ENCODE measurements at places on chromosomes 4 and X. TPM values are rescaled to one million over a fixed set of nuclear protein-coding genes. Genes with fewer than 3 reads are reported as not detected.

Gene RHOXF2
- 0.22 TPM for total RNA-seq

Gene SMIM43
- not detected for total RNA-seq

Gene PHOX2B
- total RNA-seq = not detected

Gene ARMCX6
- 42.5 TPM for total RNA-seq

Gene ENOX2
- total RNA-seq = 11.9 TPM

Gene CXCL11
- total RNA-seq = not detected

- no peak overlapping the region for H3K27ac ChIP-seq
- no peaks in the 10 kb centered on the region for H3K4me1 ChIP-seq
- no peak overlapping the region for H3K4me3 ChIP-seq
- H3K27me3 ChIP-seq = no peaks in the 10 kb centered on the region
These were observed 341 bp downstream of the FAM9B start for GRCh38 chrX:9033586-9033985.

DNA sequence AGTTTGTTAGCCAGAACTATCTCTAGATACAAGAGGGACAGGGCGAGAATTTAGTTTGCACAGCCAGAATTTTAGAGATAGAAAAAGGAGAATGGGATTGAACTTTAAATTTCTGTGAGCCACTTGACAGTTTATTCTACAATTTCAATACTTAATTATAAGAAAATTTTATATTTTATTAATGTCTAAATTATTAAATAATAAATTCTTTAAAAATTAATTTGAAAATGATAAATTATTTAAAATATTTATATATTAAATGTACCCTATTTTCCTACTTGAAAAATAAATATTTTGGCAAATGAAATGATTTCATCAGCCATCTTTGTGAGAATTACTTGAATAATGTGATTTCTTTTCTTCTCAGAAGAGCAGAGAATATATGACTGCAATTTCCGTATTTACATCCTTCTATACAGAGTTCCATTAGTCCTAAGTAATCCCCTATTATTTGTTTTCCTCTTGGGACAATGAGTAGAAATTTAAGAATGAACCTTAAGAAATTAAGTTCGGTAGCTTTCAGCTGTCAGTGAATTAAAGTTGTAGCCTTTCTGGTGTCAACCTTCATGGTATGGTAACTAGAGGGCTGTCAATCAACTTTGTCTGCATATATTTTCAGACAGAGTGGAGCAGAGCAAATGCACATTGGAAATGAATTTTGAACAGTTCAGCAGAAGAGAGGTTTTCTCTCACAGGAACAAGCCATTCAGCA, 763.9 kb downstream of the PCDH18 start:
- no peaks in the 10 kb centered on the region for H3K4me1 ChIP-seq
- no peak for DNase-seq
- H3K27me3 ChIP-seq = no peaks in the 10 kb centered on the region
- H3K4me3 ChIP-seq = no peak overlapping the region
- H3K27ac ChIP-seq = no peak overlapping the region
- no peaks in the 10 kb centered on the region for H3K36me3 ChIP-seq

GRCh38 chrX:30302956-30303355, 6.2 kb downstream of the NR0B1 start:
- H3K27me3 ChIP-seq = no peaks in the 10 kb centered on the region
- no peak for DNase-seq
- H3K36me3 ChIP-seq = no peaks in the 10 kb centered on the region

DNA sequence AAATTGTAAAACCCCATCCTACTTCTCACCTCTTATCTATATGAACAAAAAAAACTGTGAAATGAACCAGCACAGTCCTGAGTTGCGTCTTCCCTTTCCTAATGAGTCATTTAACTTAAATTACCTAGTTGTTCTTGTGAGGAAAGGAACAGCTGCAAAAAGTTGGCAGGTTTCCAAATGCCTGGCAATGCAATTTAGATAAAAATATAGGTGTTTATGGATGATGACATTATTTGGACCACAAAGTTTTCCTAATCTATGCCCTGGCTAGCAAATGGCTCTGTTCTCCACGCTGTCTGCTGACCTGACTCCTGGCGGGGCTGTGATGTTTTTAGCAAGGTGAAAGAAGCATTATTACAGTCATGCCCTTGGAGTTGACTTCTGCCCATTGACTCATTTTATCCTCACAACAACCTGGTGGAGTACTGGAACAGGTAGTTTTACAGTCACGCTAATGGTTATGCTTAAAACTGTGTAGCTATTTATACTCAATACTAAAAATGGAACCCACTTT, 29.8 kb upstream of the RELL1 start:
- no peaks in the 10 kb centered on the region for H3K27me3 ChIP-seq
- no peak overlapping the region for H3K4me3 ChIP-seq
- DNase-seq = no peak
- no peaks in the 10 kb centered on the region for H3K36me3 ChIP-seq
- H3K27ac ChIP-seq = no peak overlapping the region

DNA sequence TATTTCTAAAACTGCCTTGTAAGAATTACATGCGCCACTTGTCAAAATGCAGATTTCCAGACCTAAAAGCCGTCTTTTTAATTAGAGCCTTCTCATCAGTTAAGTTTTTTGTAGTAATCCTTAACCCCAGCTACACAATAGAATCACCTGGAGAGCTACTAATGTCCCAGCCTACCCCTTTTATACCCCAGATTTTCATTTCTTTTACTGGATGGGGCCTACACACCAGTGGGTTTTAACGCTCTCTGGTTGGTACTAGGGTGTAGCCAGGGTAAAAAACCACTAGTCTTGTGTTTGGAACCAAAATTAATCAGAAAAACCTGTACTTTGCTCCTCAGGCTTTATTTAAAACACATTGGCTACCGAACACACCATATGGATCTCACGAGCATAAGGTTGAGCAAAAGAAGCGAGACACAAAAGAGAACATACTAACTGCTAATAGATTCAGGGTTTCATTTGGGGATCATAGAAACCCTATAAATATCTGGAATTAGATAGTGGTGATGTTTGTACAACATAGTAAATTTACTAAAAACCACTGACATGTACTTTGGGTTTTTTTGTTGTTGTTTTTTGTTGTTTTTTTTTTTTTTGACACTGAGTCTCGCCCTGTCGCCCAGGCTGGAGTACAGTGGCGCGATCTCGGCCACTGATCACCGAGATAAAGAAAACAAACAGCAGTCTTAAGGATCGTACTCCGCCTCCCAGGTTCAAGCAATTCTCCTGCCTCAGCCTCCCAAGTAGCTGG, 30.6 kb downstream of the BBS12 start:
- H3K4me3 ChIP-seq = no peak overlapping the region
- no peaks in the 10 kb centered on the region for H3K27me3 ChIP-seq
- peaks cover 11% of the 10 kb centered on the region for H3K4me1 ChIP-seq
- no peak overlapping the region for H3K27ac ChIP-seq

DNA sequence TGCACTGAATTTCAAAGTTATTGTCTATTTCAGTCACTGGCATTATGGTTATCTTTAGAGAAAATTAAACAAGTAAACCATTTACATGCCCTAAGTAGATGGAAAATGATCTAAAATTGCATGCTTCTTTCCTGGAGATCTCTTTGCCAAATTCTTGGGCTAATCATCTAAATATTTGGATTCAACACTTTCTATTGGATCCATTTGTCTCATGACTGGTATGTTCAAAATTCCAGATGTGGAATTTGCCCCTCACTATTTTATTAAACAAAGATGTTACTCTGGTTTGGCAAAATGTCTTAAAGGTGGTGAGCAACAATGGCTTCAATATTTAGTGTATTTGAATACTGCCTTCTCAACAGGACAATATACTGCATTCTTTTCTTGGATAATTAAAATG, 147.5 kb upstream of the CASK start:
- no peaks in the 10 kb centered on the region for H3K27me3 ChIP-seq
- no peak overlapping the region for H3K27ac ChIP-seq
- DNase-seq = no peak
- no peak overlapping the region for H3K4me3 ChIP-seq
- H3K4me1 ChIP-seq = no peaks in the 10 kb centered on the region
- no peaks in the 10 kb centered on the region for H3K36me3 ChIP-seq

GRCh38 chr4:122500852-122501501, 44.5 kb upstream of the IL2 start:
- H3K4me1 ChIP-seq = no peaks in the 10 kb centered on the region
- H3K36me3 ChIP-seq = no peaks in the 10 kb centered on the region
- H3K4me3 ChIP-seq = no peak overlapping the region
- DNase-seq = no peak
- H3K27ac ChIP-seq = no peak overlapping the region

DNA sequence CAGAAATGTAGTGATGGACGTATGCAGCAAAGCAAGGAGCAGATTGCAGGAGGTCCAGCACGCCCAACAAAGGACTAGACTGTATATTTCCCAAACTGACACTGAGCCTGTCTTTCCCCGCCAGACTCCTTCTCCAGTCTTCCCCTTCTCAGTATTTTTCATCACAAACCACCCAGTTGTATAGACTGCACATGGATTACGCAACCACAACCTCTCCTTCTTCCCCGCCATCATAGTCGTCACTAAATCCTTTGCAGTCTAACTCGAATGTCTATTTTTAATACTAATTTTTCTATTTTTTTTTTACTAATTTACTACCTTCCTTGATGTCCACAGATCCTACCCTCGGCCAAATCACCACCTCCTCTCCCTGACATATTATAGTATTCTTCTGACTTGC, 105.4 kb downstream of the MTNR1A start:
- no peak for DNase-seq
- H3K36me3 ChIP-seq = no peaks in the 10 kb centered on the region
- H3K27ac ChIP-seq = no peak overlapping the region
- H3K4me1 ChIP-seq = no peaks in the 10 kb centered on the region
- no peak overlapping the region for H3K4me3 ChIP-seq

DNA sequence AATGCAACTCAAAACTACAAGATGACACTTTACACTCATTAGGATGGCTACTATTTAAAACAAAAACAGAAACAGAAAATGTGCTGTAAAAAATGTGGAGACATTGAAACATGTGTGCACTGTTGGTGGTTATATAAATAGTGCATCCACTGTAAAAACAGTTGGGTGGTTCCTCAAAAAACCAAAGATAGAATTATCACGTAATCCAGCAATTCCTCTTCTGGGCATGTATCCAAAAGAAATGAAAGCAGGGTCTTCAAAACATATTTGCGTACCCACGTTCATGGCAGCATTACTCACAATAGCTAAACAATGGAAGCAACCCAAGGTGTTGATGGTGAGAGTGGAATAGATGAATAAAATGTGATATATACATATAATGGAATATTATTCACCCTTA, 967.2 kb downstream of the TRAM1L1 start:
- no peak overlapping the region for H3K4me3 ChIP-seq
- no peak overlapping the region for H3K27ac ChIP-seq
- H3K27me3 ChIP-seq = no peaks in the 10 kb centered on the region
- H3K4me1 ChIP-seq = no peaks in the 10 kb centered on the region
- no peaks in the 10 kb centered on the region for H3K36me3 ChIP-seq

DNA sequence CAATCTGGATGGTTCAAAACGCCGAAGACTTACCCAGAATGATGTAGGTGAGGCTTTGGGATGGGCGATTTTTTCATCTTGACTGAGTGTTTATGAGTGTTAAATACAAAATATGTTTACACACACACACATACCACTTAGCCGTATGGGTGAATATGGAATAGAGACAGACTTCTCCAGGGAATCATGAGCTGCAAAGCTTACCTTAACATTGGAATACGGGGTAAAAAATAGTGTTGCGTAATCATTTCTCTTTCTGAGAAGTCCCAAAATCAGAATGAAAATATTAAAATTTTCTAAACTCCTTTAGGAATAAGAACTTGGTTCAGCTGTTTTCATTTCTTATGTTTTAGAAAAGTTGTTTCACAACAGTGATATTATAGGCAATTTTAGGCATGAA, 63.5 kb downstream of the EGF start:
- H3K4me1 ChIP-seq = no peaks in the 10 kb centered on the region
- no peaks in the 10 kb centered on the region for H3K27me3 ChIP-seq
- DNase-seq = no peak
- no peak overlapping the region for H3K27ac ChIP-seq

- no peaks in the 10 kb centered on the region for H3K4me1 ChIP-seq
- H3K27ac ChIP-seq = no peak overlapping the region
- no peaks in the 10 kb centered on the region for H3K36me3 ChIP-seq
- peaks cover 2% of the 10 kb centered on the region for H3K27me3 ChIP-seq
These were observed 10.9 kb downstream of the MTTP start for GRCh38 chr4:99585516-99585915.

GRCh38 chr4:142156256-142156655, 519.9 kb downstream of the IL15 start:
- H3K4me3 ChIP-seq = no peak overlapping the region
- H3K4me1 ChIP-seq = no peaks in the 10 kb centered on the region
- no peak overlapping the region for H3K27ac ChIP-seq
- no peaks in the 10 kb centered on the region for H3K27me3 ChIP-seq

GRCh38 chr4:183035726-183036415, 63.2 kb upstream of the WWC2 start:
- H3K27ac ChIP-seq = no peak overlapping the region
- no peaks in the 10 kb centered on the region for H3K4me1 ChIP-seq
- H3K4me3 ChIP-seq = no peak overlapping the region

- H3K36me3 ChIP-seq = no peaks in the 10 kb centered on the region
- H3K27ac ChIP-seq = no peak overlapping the region
- no peaks in the 10 kb centered on the region for H3K27me3 ChIP-seq
- no peak overlapping the region for H3K4me3 ChIP-seq
These were observed 126.8 kb downstream of the NFKB1 start for GRCh38 chr4:102627831-102628523.

DNA sequence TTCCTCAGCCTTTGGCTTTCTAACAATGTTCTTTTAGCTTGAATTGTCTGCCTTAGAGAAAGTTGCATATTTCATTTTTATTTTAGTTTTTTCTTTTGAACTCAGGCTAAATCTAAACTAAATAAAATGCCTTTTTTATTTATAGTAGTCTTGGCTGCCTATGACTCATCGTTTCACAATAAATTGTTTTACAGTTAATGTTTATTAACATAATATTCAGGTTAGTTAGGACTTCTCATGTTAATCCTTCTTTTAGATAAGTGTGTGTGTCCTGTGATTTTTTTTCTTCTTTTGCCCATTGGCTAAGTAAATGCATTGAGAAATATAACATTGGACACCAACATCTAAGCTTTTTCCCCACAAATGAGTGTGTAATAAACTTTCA, 1.6 kb downstream of the RP2 start:
- DNase-seq = no peak
- H3K27ac ChIP-seq = peak overlapping the region; percentile 83
- H3K4me3 ChIP-seq = peak overlapping the region; percentile 91
- no peaks in the 10 kb centered on the region for H3K27me3 ChIP-seq

GRCh38 chr4:56979421-56980072, 851 bp downstream of the POLR2B start:
- H3K4me3 ChIP-seq = peak overlapping the region; percentile 80
- peak overlapping the region; percentile 82 for H3K27ac ChIP-seq
- no peaks in the 10 kb centered on the region for H3K27me3 ChIP-seq
- H3K4me1 ChIP-seq = peaks cover 36% of the 10 kb centered on the region
- no peaks in the 10 kb centered on the region for H3K36me3 ChIP-seq
- peak; percentile 11 for DNase-seq

GRCh38 chrX:107715331-107716117, 60.1 kb downstream of the TSC22D3 start:
- DNase-seq = peak; percentile 7
- H3K4me1 ChIP-seq = peaks cover 48% of the 10 kb centered on the region
- no peaks in the 10 kb centered on the region for H3K27me3 ChIP-seq
- peak overlapping the region; percentile 97 for H3K4me3 ChIP-seq
- H3K27ac ChIP-seq = peak overlapping the region; percentile 100

GRCh38 chrX:53303195-53303594, 21.8 kb upstream of the IQSEC2 start:
- no peak for DNase-seq
- no peaks in the 10 kb centered on the region for H3K4me1 ChIP-seq
- H3K27me3 ChIP-seq = no peaks in the 10 kb centered on the region
- no peaks in the 10 kb centered on the region for H3K36me3 ChIP-seq
- no peak overlapping the region for H3K27ac ChIP-seq

All from naive thymus-derived CD4-positive, alpha-beta T cell (primary cell).